ENCODE measurements at places on chromosomes 7 and 10.

DNA sequence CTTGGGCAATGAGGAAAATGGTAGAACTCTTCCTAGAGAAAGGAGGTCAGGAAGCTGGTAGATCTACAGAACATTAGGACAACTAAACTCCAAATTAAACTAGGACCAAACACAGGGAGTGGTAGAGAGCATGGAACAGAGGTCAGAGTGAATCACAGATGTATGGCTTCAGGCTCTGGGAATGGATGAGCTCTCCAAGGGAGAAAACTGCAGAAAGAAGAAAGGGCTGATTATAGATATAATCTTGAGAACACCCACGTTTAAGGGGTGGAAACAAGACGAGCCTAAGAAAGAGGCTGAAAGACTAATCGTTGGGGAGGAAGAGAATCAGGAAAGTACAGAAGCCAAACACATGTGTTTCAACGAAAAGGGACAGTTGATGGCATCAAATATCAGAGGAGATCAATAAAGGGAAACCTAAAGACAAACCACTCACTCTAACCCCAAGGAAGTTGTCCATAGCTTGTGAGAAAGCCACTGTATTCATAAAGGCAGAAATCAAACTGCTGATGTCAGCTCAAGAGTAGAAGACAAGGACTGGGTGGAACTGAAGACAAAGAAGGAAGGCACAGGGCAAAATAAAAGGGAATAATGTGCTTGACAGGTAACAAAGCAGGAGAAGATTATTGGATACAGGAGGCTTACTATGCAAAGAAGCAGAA is 41.4 kb downstream of the NUDCD3 start:
- no peak for DNase-seq

GRCh38 chr10:91495402-91495801 is 85.3 kb downstream of the HECTD2 start:
- DNase-seq: no peak

- DNase-seq: no peak
Observed at GRCh38 chr10:61163403-61163802, 219.4 kb upstream of the RHOBTB1 start.

DNA sequence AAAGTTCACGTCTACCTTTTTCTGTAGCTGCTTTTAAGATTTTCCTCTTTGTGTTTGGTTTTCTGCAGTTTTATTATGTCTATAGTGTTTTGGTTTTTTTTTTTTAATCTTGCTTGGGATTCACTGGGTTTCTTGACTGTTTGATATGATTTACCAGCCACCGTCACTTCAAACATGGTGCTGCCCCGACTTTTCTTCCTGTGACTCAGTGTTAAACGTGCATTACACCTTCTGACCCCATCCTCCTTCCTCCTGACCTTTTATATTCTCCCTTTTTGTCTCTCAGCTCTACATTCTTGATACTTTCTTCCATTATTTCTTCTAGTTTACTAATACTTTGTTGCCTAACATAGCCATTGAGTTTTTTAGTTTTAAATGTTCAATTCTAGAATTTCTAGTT is 61.5 kb downstream of the GNA12 start:
- DNase-seq: no peak

DNA sequence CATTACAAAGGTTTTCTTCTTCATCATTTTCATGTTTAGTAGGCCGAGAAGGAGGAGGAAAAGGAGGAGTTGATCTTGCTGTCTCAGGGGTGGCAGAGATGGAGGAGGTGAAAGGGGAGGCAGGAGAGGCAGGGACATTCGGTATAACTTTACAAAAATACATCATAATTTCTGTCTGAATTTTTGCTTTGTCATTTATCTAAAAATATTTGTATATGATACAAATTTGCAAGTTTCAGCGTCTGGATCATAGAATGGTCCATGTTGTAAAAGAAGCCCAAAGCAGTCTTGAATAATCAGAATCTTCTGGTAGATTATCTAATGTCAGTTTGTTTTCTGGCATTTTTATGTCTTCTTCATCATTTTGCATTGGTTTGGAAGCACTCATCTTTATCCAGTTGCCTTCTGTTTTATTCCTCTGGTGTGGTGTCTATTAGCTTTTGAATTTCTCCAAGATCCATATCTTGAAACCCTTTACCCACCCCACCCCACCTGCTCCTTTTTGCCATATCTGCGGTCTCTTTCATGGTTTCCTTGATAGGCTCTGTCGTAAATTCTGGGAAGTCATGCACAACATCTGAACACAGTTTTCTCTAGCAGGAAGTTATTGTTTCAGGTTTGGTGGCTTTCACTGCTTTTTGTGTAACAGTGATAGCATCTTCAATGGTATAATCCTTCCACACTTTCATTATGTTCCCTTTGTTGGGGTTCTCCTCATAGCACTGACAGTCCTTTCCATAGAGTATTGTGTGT is 95.0 kb downstream of the ST7 start:
- DNase-seq: no peak

GRCh38 chr7:43876976-43877745 is 7.8 kb upstream of the MRPS24 start:
- DNase-seq: no peak

Measured in CD4-positive, alpha-beta T cell treated with Interleukin-6 for 4 hours (primary cell).